ENCODE measurements at places on chromosomes 6 and 20.

GRCh38 chr20:9021699-9022098 is 47.2 kb upstream of the PLCB4 start:
- DNase-seq, result no peak

DNA sequence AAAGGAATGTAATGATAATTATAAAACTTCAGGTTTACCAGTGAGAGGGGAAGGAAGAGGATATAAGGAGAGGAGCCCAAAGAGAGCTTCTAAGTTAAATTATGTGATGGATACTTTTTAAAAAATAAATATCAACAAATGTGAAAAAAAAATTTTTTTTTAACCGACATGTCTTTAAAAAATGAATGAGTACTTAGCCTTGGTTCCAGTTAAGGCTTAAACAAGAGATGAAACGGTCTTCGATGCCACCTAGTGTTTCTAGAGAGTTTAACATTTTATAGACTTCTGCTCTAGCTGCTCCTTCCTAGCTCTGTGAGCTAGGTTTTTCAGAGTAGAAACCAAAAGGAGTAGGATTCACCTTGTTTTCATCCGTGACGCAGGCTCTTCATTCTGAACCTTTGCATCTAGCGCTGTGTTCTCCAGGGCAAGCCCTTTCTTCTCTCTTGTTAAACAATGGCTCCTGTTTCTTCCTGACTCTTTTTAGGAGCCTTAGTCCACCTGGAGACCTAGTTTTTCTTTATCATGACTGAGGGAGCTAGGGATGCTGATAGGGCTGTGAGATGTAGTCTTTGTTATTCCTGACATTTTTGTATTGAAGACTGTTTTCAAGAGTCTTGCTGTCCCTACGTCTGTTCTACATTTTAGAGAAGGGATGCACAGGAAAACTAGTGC is 42.4 kb upstream of the GNRH2 start:
- no peak for DNase-seq

DNA sequence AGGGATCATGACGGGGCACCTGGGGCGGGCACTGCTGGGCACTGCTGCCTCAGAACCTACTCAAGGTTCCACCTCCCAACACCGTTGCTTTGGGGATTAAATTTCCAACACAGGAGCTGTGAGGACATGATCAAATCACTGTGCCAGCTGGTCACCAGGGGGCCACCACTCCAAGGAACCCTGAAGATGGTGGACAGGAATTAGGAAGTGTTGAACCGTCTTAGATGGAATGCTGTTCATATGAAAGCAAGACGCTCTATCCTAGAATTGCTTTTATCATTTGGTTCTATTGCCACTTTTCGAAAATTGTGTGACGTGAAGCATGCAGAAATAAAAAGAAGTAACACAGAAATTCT is 140.3 kb downstream of the DLL1 start:
- DNase-seq, result no peak

DNA sequence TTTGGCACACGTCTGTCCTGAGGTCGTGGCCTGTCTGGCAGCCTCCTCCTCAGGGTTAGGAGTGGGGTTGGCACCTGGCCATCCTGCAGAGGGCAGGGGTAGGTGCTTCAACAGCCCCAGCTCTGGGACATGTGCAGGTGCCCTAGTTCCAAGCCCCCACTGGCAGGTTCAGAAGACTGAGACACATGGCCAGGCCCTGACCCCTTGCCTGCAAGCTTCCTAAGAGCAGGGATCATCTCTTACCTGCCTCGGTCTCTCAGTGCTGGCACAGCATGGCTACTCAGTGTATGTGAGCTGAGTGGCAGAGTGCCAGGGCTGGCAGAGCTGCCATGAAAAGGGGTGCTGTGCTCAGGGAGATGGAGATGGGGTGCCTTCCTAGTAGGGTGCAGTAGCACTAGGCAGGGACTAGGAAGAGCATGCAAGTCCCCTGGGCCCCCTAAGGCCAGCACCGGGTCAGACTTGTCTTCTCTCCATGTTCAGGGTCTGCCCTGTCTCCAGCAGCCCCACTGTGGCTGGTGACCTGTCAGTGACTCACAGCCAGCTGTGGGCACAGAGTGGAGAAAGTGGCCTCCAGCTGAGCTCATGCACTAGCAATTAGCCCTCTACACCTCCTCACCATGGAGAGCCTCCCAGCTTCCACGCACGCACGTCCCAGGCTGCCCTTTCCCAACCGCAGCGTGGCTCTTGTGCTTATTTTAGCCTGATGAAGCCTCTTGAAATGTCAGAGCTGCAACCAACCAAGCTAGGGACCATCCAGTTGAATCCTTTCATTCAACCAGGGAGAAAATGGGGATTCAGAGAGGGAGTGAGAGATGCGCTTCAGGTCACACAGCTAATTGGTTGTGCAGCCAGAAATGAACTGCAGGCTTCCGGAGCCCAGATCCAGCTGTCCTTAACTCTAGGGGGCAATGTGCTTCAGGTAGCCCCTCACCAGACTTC is 116.6 kb downstream of the MRPL14 start:
- no peak for DNase-seq

GRCh38 chr6:6458172-6458571 is 130.3 kb upstream of the LY86 start:
- no peak for DNase-seq

DNA sequence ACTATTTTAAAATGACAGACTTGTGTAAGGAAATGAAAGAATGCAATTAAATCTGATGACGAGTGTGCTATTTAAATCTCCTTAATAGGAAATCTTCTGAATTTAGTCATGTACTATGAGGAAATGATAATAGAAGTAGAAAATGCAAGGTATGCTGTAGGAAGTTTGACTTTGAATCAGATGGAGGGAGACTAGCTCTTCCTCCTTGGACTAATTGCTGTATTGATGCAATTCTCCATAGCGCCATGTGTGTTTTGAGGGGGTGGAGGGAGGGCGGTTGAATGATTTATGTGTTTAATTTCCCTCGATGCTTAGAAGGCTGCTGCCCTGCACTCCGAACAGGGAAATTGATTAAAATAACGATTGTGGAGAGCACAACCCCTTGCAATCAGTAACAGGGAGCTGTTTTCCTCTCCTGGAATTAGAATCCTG is 214.4 kb upstream of the PRND start:
- no peak for DNase-seq

Data from GM12878 (cell line).